ENCODE measurements at places on chromosomes 5 and 9. TPM values are rescaled to one million over a fixed set of nuclear protein-coding genes. Genes with fewer than 3 reads are reported as not detected.

The FOXI1 gene
- total RNA-seq = not detected

DNA sequence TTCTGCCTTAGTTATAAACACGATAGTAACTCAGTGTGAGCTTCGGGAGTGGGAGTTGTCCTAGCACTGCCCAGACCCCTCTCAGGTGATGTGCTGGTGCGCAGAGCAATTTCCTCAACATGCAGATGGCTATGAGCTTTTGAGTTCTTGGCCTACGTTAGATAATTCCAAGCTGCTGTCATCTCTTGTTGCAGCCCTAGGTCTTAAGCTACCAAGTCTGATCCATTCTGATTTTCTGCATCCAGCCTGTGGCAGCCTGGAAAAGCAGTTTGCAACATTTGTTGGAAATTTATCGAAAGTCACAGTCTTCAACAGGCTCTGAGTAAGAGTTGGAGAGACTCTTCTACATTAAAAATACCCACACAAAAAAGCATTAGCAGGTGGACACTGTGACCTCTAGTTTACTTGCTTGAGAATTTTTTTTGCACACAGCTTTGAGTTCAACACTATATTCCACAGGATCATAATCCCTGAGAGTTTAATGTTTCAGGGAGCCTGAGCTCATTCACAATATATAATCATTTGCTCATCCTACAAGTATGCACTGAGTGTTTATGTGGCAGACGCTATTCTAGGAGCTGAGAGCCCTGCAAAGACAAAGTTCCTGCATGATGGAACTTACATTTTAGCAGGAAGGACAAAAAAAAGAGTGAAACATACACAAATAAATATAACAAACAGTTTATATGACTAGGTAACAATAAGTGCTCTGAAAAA lies 91.6 kb downstream of the UBE2QL1 start:
- no peak for DNase-seq

The TMEM161B gene
- 31.0 TPM for total RNA-seq

DNA sequence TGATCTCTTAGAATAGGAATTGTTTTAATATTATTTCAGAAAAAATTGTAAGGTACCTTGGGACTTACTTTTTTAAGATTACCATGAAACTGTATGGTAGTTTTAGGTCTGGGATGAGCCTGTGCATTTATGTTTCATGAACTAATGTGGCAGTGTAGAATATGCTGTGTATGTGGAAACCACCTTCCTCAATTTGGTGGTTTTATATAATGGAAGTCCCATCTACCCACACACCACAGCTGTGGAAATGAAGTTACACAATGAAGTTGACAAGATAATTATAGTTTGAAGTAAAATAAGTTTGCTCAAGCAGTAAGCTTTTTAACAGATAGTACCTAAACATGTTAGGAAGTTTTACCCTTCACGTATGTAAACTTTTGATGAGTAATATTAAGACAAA lies 24.4 kb downstream of the WDR36 start:
- DNase-seq = no peak

The CCL21 gene
- 85.2 TPM for total RNA-seq

The IFNA2 gene
- total RNA-seq = not detected

DNA sequence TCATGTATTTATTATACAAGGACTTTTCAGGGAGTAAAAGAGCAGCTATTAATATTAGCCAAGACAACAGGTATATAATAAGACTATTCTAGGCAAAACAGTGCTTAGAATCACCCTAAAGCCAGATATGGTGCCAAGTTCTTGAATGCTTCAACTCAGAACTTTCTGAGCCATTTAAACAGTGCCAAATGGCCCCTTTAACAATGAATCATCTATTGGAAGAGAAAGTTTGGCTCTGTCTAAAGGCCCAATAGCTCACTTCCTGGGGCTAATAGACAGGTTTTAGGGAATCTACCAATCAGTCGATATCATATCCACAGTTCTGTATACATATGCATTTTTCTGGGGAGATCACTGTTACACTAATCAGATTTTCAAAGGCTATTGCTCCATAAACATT lies 42.9 kb downstream of the ZNF474 start:
- DNase-seq = no peak

DNA sequence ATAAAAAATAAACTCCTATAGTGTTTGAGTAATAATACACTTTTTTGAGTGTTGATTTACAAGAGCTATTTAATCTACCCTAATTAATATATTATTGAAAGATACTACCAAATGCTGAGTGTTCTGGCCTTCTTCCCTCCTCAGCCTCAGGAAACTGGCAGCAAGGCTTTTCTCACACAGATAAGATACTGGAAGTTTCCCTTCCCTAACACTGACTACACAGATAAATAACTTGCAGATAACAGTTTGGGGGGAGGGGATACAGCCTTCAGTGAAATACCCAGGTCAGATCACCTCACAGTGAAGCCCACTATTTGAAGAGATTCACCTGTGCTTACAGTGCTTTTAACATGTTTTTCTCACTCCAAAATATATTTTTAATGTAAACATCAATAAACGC lies 1.6 kb upstream of the NIPSNAP3A start:
- no peak for DNase-seq
